ENCODE measurements at places on chromosomes 1 and 21.
A peak's percentile ranks its signal among the peaks of the same experiment; 100 is the strongest.

DNA sequence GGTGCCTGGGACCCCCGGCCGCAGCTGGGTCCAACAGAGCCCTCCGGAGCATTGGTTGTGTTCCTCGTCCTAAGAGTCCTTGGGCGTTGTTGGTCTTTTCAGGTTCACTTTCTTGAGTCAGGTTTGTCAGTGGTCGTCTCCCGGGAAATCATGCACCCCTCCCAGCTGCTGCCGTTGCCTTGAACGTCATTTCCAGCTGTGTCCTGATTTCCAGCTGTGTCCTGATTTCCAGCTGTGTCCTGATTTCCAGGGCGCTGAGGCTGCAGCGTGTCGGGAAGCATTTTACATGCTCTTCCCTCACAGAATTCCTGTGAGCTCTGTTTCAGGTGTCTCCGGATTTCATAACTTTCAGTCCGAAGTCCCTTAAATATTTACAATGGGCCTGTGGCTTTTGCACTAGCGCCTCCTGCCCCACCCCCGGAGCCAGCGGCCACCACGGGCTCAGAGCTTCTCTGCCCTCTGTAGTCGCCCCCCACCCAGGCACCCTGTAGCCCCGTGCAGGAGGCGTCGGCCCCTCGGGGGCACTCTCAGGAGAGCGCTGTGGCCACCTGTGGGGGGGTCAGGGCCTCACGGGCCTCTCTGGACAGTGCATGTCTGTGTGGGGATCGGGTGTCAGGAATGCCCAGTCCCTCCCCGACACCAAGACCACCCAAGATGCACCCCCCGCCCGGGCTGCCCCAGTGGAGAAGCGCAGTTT lies 66.7 kb downstream of the COL18A1 start:
- no peak for DNase-seq

- DNase-seq: no peak
Observed at GRCh38 chr1:94708299-94708685, 111.9 kb upstream of the SLC44A3 start.

DNA sequence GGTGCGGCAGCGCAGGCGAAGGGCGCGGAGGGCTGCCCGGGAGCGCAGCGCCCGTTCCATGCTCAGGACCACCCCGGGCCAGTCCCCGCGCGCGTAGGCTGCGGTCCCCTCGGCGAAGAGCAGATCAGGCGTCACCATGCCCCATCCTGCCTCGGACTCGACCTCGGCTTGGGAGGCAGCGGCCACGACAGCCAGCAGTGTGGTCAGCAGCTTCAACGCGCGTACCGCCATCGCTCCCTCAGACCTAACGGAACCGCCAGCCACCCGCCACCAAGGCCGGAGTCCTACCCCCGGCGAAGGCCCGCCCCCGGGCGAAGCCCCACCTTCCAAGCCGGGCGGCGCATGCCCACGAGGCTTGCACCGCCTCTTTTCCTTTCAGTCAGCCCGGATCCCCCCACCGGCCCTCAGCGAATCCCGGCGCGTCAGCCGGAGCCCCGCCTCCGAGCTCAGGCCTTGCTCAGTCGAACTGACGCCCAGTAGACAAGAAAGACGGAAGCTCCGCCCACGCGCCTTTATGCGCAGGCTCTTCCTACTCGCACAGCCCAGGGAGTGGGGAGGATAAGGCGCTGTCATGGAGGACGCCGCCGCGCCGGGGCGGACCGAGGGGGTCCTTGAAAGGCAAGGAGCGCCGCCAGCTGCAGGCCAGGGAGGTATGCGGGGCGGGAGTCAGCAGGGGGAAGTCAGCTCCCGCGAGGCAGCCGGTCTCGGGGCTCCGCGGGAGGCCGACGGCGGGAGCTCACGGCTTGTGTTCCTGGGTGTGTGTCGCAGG lies at the start of the genes C1orf50 and P3H1:
Gene C1orf50, plus strand, starts transcription at position 509 of the 769 bp plus-strand sequence. Its CDS starts 63 bp downstream, at position 572.
Gene P3H1, minus strand, starts transcription at position 288 of the 769 bp plus-strand sequence. Its CDS starts 57 bp downstream, at position 231.
- peak; percentile 99 for DNase-seq

GRCh38 chr1:236760480-236760879 lies 34.6 kb upstream of the MTR start:
- DNase-seq: no peak

- no peak for DNase-seq
Observed at GRCh38 chr1:82927753-82928152, 1071.2 kb downstream of the TTLL7 start.

GRCh38 chr21:39776589-39776988 lies 31.6 kb downstream of the IGSF5 start:
- DNase-seq: no peak

DNA sequence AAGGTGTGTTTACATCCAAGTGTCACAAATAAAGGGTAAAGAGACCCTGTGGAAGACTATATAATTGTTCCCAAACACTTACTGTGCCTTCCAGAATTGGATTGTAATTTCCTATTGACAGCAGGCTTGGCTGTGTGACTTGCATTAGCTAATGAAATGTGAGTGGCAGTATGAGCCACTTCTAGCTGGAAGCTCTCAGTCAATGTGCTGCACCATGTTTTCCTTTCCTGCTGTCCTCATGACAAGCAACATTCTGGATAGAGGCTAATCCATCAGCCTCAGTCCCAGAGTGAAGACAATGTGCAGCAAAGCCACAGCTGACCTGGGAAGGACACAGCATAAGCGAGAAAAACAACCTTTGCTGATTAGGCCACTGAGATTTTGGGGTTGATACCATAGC lies 5.9 kb upstream of the FOXJ3 start:
- no peak for DNase-seq

GRCh38 chr1:226677027-226678020 lies 61.8 kb downstream of the ITPKB start:
- no peak for DNase-seq

- DNase-seq: no peak
Observed at GRCh38 chr1:5685446-5686040, 306.7 kb downstream of the NPHP4 start.

- no peak for DNase-seq
Observed at GRCh38 chr21:29449306-29449950, 150.7 kb downstream of the BACH1 start.

DNA sequence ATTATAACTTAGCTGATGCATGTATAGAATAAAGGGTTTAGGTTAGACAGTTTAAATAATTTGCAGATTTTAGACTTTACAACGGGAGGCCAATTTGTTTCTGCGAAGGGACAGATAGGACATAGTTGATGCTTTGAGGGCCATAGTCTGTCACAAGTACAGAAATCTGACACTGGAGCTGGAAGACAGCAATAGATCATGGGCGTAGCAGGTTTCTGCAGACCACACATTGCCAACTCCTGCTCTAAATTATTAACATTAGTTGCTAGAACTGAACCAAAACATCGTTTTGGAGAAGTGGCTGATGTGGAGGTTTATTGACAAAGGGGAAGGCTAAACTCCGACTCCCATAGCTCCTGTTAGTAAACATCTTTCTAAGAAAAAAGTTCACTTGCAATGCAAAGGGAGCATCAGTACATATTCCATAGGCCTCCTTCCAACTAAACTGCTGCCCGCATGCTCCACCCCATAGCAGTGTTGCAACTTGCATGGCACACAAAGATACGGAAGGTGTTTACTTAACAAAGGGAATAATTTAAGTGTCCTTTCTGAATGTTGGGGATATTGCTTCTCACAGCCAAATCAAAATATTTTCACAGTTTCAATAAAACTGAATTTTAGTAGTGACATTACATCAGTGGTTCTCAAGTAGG lies 862.0 kb upstream of the CXADR start:
- DNase-seq: no peak

DNA sequence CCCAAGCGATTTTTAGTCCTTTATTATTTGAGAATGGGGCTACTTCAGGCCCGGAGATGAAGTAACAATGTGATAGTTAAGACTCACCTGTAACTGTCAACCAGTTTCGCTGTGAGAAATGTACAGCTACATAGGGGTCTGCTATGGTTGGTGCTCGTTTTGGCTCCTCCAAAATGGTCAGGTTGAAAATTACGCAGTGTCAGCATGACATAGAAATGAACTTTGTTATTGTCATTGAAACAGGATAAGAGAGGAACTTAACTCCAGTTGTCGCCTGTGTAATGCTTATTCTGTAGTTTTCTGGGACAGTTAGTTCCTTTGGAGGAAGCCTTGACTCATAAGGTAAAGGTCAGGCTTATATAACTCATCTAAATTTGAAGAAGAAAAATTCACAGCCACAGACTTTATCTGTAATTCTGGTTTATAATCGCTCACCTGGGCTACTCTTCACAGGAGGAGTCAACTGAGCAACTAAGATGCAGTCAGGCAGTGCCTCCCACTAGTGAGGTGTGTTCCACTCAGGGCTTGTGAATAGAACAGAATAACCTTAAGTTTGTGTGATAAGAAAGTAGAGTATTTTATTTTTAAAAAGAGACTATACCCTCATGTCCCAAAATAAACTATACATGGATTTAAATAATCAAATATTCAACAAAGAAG lies 130.9 kb downstream of the CD247 start:
- DNase-seq: no peak

DNA sequence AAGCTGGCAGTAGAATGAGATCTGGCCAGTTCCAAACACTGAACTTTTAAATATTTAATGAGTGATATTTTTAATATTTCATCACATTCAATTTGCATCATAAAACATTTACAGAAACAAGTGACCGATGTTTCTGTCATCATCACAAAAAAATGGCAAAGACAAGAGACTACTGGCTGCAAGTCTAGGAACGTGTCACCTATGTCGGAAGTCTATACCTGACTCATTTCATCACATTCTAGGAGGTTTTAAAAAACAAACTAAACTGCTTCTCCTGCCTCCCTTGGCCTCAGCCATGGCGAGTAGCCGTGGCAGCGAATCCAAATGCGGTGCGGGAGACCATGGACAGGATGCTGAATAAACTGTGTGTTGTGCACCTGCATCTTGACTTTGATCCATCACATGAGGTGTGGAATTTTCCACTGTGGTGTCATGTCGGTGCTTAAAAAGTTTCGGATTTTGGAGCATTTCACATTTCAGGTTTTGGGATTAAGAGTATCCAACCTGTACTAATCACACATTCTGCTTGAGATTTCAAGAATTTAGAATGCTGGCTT lies 43.1 kb downstream of the CLSTN1 start:
- DNase-seq: no peak

- DNase-seq: peak; percentile 7
Observed at GRCh38 chr1:224922404-224923164, 6.9 kb upstream of the DNAH14 start.

GRCh38 chr1:180358649-180359048 lies 128.6 kb downstream of the LHX4 start:
- no peak for DNase-seq

GRCh38 chr1:227917081-227917950 lies 30.4 kb downstream of the WNT9A start:
- DNase-seq: no peak

DNA sequence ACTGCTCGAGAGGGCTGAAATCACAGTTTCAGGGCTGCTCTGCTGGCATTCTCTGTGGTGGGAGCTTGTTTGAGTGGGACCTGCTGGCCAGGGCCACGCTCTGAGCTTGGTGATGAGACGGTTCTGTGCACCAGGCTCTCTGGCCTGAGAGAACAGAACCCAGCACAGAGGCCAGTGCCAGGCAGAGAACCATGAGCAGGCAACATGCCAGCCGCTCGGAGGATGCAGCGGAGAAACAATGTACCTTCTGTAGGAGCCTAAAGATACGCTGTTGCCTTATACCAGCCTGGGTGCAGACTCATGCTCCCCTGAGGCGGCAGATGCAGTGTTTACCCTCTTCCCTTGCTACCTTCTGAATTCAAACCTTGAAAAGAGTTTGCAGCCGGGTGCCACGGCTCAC lies 10.0 kb downstream of the C2CD2 start:
- no peak for DNase-seq

GRCh38 chr1:176531036-176531435 lies 68.1 kb downstream of the PAPPA2 start:
- no peak for DNase-seq

GRCh38 chr1:26994020-26994786 lies 711 bp downstream of the TRNP1 start:
- DNase-seq: peak; percentile 30

- no peak for DNase-seq
Observed at GRCh38 chr1:168129933-168130332, 6.8 kb downstream of the GPR161 start.

GRCh38 chr1:97711858-97712257 lies 209.0 kb downstream of the DPYD start:
- no peak for DNase-seq

- DNase-seq: no peak
Observed at GRCh38 chr21:41894511-41894910, 15.4 kb upstream of the PRDM15 start.

- no peak for DNase-seq
Observed at GRCh38 chr1:29984862-29985605, 738.4 kb downstream of the MATN1 start.

DNA sequence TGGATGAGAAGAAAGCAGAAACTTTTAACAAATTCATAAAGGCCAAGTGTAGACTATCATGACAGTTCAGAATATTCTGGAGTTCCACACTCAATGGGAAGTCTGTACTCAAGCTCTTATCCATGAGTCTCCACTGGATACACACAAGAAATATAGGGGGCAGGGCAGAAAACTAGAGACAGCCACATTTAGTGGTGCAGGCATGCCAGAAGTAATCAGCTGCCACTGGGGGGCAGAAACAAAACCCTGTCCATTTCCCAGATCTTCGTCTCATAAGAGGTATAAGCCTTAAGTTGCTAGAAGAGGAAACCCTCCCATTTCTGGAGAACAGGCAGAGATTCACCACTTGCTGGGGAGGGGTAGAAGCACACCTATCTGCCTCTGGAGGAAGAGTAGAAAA lies 166.8 kb upstream of the GALNT2 start:
- no peak for DNase-seq

GRCh38 chr1:210325026-210325670 lies 3.6 kb upstream of the HHAT start:
- DNase-seq: no peak

DNA sequence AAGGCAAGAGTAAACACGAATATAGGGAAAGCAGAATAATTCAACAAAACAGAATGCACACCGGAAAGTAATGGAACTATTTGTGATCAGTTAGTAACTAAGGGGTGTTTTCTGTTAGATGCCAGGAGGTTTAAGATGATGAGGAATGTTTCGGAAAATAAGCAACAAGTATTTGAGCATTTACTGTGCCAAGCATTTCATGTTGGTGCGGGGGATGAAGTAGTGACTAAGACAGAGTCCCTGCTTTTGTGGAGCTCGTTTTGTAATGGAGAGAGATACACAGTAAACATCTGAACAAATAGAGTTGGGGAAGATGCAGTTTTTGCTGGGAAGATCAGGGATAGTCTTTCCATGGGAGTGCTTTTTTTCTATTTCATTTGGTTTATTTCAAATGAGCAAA lies 78.7 kb downstream of the DYRK1A start:
- DNase-seq: no peak

- no peak for DNase-seq
Observed at GRCh38 chr1:15717418-15718125, 18.5 kb upstream of the SLC25A34 start.

DNA sequence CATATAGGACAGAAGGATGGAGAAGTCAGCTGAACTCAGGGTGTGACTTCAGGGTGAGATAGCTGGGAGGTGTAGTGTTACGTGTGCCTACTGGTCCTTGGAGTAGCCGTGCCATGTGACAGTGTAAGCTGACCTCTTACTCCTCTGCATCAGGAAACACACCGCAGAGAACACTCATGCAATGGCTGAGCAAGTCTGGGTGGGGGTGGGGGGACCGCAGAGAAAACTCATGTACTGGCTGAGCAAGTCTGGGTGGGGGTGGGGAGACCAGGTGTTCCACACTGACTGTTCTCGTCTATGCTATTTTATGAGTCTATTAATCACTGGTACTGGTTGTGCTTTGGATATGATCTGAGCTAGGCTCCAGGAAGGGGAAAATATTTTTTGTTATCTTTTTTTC lies 233.1 kb downstream of the PAPPA2 start:
- no peak for DNase-seq
